ENCODE measurements at places on chromosomes 4 and X.
A peak's percentile ranks its signal among the peaks of the same experiment; 100 is the strongest.

DNA sequence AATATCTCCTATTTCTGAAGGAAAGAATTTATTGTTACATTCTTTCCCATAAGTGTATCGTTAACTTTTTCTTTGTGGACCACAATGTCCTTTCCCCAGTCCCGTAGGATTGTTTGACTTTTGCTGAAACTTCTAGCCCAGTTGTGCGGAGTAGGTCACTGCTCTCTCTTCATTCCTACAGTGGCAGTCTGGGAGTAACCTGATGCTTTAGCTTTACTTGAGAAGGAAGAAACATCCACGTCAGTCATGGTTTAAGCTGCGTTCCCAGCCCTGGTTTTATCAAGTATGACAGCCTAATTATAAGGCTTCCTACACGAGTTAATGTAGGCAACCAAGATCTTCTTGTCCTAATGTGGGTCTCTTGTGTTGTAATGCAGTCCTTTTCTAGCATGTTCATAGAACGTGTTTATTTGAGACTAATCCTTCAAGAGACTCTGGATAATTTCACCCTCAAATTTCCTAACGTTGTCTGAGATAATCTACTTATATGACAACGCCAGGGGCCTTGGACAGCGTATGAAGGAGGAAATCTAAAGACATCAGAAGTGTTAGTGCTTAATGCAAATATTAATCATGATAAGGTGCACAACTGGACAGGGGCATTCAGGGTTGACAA is 40.8 kb upstream of the GRPR start:
- no peak for DNase-seq

DNA sequence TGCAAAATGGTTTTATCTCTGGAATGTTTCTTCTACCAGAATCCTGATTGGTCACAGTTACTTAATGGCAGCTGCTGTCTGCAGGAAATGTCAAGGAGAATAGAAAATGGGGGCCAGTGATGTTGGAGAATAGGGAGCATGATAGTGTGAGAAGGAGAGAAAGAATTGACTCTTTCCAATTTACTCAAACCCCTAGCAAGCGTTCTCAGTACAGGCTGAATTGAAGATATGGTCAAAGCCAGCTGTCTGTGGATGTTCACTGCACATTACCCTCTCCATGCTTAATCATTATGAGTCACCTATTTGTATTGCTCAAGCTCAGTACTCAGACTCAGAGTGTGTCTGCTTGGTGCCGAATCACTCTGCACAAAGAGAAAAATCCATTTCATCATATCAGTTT is 57.8 kb upstream of the FAM47B start:
- peak; percentile 45 for DNase-seq

- DNase-seq, result no peak
Observed at GRCh38 chr4:100721490-100721889, 203.7 kb upstream of the EMCN start.

GRCh38 chrX:103360092-103360491 is 3.8 kb downstream of the TCEAL9 start:
- DNase-seq, result no peak

DNA sequence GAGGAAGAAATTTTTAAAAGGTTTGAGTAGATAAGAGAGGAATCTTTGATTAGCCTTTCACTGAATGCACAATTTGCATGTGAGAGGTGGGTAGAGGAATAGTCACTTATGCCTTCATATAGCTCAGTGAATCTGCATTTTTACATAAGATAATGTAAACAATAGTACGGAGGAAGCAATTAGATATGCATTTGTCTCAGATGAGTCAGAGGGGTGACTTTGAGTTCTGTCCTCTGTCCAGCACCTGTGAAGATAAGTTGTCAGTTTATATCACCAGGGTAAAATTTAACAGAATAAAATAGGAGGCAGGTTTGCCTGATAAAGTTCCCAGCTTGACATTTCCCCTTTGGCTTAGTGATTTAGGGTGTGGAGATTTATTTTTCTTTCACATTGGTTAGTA is 841.9 kb downstream of the PCDH18 start:
- DNase-seq, result no peak
